Activated T-cell treated with anti-CD3 and anti-CD28 coated beads, Interleukin-2, amount 50 U/mL, for 48 hours (primary cell): ENCODE measurements at places on chromosomes 2 and 18.
A peak's percentile ranks its signal among the peaks of the same experiment; 100 is the strongest.

DNA sequence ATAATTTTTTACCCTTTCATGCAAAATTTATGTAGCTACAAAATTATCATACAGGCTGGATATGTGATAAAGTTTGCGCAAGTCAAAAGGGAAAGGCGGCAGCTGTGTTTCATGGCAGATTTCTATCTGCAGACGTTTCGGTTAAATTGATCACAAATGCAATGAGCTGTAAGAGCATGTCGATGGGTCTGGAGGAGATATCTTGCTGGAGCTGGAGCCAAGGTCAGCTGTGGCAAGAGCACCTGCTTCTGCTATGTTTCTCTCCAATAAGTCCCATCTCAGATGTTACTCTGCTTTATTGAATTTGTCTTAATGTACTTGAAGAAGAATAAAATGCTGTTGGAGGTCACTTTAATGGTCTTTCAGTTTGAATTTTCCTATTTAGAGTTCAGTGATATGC lies 749.7 kb downstream of the CNTNAP5 start:
- no peak for DNase-seq

DNA sequence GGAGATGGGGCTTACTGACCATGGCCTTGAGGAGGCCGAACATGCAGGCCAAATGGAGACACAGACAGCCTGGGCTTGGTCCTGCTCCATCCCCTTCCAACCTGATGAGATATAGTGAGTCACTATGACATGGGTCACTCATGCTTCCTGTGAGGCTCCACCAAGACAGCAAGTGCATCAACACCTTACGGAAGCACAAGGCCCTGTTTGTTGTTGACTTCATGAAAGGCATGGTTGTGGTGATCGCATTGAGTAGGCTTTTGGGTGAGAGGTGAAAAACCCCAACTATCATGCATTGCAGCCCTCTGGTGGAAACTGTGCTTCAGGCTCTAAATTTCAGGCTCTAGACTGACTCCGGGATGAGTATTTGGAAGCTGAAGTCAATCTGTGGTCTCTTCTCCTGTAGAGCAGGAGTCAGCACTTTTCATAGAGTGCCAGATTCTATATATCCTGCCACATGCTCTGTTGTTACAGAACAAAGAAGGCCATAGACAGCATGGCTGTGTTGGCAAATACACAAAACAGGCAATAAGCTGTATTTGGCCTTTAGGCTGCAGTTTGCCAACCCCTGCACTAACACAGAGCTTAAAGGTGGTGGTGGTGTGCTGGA lies 10.1 kb downstream of the IL37 start:
- DNase-seq, result no peak

GRCh38 chr2:235352541-235352940 lies 141.3 kb upstream of the AGAP1 start:
- DNase-seq, result no peak

DNA sequence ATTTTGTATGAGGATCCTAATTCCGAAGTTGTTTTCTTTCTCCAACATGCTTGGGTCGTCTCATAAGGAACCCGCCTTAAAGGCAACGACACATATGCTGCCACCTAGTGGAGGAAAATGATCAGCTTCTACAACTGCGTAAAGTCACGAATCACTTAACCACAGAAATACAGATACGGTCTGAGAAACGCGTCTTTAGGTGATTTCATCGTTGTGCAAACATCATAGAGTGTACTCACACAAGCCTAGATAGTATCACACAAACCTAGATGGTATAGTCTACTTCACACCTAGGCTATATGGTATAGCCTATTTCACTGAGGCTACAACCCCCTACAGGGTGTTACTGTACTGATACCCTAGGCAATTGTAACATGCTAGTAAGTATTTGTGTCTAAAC lies 13.1 kb downstream of the GNLY start:
- peak; percentile 58 for DNase-seq

GRCh38 chr2:10371441-10372196 lies 68.9 kb downstream of the HPCAL1 start:
- DNase-seq, result no peak

DNA sequence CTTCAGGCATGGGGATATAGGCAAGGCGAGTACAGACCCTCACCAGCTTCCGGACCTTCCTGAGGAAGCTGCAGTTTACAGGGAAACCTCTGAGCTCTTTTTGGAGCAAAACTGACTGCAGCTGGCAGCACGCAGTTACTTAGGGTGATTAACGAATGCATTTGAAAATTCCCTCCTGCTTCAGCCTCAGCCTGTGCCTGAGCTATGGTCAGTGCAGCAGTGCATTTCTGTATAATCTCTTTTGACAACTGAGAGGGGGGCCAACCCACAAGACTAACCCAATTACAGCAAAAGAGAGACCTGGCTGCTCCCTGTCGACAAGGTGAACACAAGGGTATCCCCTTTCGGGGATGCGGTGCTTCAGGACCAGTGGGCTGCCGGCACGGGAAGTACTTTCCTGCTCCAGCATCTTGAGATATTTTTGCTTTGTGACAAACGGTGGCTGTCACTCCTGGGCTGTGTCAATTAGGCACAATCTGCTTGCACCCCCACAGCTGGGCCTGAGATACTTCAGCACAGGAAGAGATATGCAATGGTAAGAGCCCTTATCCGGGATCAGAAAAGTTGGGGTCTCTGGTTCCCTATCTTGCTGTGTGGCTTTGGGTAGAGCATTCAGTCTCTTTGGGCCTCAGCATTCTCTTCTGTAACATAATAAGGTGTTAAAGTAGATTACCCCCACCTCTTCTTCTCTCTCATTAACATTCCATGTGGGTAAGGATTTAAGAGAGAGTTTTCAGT lies 141.0 kb downstream of the TMEM17 start:
- no peak for DNase-seq

DNA sequence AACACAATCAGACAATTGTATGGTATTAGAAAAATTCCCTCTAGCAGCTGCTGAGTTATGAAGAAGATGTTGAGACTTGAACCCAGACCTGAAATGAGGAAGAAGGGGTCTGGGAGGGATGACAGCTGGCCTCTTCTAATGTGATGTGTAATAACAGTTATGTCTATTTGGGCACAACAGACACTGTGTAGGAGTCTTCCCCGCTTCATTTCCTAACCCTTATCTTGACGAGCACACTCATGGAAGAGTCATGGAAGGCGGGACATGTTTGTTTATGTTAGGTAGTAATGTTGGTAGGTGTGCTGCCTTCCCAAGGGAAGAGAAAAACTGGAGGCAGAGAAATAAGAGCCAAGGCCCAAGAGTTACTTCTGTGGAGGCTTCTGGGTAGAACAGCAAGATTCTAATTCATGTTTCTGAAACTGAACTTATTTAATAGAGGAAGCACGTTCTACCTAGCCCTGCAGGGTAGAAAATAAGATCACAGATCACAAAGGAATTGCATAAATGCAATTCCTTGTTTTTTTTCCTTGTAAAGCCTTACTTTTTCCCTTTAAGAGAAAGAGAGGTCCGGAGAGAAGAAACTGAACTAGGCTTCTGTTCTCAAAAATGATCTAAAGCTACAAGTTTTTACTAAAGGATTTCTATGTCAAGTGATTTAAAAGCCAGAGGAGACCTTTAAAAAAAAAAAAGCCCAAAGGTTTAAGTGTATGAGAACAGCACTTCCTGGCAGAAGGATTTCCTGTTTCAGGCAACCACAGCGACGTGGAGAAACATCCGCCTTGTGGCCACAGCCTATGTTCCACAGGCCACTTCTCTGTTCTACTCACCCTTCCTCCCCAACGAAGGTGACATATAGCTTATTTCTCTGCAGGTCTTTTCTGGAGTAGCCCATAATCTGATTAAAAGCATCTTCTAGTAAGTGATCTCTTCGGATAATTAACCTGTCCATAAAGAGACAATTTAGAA lies 68.5 kb upstream of the STK17B start:
- DNase-seq, result peak; percentile 83

- no peak for DNase-seq
Observed at GRCh38 chr18:56107821-56108477, 520.0 kb upstream of the TCF4 start.

DNA sequence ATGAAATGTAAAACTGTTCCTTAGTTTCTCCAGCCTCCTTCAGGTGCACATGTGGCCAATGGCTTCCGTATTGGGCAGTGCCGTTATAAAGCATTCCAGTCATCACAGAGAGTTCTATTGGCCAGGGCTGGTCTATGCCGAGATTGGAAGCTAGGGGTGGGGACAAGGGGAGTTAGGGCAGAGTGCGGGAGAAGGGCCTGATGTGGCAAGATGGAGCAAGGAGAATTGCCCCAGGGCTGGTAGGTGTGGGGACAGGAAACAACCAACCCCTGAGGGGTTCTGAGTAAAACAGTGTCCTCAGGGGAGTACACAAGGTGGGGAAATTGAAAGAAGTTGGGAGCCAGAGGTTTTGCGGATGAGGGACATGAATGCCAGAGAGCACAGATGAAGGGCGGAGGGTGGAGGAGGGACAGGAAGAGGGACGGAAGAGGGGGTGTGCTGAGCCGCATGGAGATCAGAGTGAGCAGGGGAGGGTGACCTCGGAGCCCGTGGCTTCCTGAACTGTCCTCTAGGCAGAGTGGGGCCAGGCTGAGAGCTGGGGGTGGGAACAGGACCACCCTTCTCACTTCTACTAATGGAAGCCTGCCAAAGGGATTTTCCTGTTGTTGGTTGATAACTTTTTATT lies 9.1 kb upstream of the ATP6V1C2 start:
- no peak for DNase-seq

GRCh38 chr2:127713562-127713961 lies 12.3 kb downstream of the SFT2D3 start:
- no peak for DNase-seq

DNA sequence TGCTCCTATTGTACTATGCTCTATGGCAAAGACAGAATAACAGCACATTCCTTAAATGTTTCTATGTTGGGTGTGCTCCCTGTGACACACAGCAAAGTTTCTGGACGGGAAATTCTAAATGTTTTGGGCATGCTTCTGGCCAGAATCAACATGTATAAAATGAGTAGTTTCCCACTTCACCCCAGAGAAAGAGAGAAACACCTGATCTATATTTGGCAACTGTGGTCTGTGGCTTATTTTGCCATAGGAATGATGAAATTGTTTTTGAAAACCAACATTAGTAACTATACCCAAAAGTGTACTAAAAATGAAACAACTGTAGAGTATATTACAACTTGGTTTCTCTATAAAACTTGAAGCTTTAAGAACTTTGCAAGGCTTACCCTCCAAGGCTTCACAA lies 89.1 kb downstream of the RAD51AP2 start:
- DNase-seq, result no peak

GRCh38 chr2:86078774-86079545 lies 26.7 kb downstream of the POLR1A start:
- no peak for DNase-seq

- DNase-seq, result no peak
Observed at GRCh38 chr18:65522907-65523306, 227.9 kb upstream of the CDH7 start.

GRCh38 chr2:141187075-141187439 lies 943.8 kb downstream of the LRP1B start:
- no peak for DNase-seq

DNA sequence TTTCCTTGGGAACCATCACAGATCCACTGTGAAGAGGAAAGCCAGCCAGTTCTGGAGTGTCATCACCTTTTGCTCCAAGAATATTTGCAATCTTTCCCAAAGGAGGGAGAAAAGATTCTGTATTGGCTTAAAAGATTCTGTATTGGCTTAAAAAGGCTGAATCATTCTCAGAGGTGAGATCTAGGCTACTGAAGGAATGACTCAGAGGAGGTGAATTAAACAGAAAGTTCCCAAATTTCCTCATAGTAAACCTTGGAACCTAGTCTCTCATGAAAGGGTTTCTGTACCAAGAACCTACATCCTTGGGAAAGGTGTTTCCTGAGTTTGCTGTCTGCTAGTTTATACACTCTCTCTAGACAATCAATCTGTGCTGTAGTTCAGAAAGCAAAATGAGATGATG lies 34.1 kb upstream of the GRB14 start:
- no peak for DNase-seq

- peak; percentile 25 for DNase-seq
Observed at GRCh38 chr2:151482171-151482725, 72.5 kb downstream of the RIF1 start.

GRCh38 chr2:173248381-173248780 lies 106.3 kb upstream of the CDCA7 start:
- no peak for DNase-seq

- no peak for DNase-seq
Observed at GRCh38 chr2:197207106-197207505, 103.5 kb downstream of the ANKRD44 start.

GRCh38 chr2:238042090-238042489 lies 18.7 kb upstream of the SCLY start:
- no peak for DNase-seq

GRCh38 chr2:57701391-57701791 lies 345.2 kb upstream of the VRK2 start:
- no peak for DNase-seq

DNA sequence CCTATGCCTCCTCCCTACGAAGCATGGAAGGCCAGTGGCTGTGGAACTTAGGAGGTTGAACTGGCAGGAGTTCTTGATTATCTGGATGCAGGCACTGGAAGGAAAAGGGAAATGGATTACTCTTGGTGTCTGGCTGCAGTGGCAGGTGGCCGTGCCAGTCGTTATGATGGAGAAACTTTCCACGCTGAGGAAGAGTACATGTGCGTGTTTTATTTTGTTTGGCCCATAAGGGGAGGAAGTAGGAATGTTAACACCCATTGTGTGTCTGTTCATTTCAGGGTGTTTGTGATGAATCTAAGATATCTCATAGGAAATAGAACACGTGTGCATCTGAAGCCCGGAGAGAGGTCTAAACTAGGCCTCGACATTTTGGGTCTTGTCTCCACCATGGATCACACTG lies 122.8 kb upstream of the NFATC1 start:
- DNase-seq, result no peak

GRCh38 chr2:239309398-239310245 lies 91.2 kb downstream of the HDAC4 start:
- peak; percentile 9 for DNase-seq

DNA sequence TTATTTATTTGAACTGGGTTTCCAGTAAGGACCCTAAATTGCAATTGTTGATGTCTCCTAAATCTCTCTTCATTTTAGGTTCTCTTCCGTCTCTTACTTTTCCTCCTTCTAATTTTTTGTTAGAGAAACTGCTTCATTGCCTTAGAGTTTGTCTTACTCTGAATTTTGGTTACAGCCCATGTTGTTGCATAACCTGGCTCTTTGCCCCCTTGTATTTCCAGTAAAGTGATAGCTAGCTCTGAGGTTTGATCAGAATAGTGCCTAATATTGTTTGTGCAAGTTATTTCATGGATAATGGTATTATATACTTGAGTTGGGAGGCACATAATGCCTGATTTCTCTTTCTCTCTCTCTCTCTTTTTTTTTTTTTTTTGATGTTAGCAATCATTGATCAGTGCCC lies 71.8 kb downstream of the MGAT5 start:
- no peak for DNase-seq

- DNase-seq, result peak; percentile 75
Observed at GRCh38 chr2:8481463-8482009, 200.3 kb upstream of the ID2 start.
